LHCN-M2 (cell line): ENCODE measurements at places on chromosomes 16 and 17. TPM values are rescaled to one million over a fixed set of nuclear protein-coding genes. Genes with fewer than 3 reads are reported as not detected.

DNA sequence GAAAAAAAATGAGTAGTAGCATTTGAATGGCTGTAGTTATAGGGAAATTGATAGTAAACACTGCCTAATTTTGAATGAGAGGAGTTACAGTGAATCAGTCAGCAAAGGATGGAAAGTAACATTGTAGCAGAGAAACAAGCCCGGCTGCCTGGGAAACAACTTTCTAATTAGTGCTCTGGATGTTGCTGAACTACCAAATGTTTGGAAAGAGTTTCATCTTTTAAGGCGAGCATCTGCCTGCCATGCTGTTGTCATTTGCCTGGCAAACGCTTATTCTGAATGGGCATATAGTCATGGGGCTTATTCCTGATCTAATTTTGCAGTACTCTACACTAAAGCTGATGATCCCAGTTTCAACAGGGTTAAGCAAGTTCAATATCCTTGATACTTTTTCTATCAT lies 138.6 kb downstream of the CDH11 start:
- DNase-seq: no peak

- DNase-seq: no peak
Measured at GRCh38 chr16:88458039-88458772, 5.1 kb downstream of the ZFPM1 start.

OR1A1 gene
- total RNA-seq: not detected in 2 replicates

KRT12 gene
- not detected in 2 replicates for total RNA-seq

HAP1 gene
- under 0.01 TPM in 1 of 2 replicates, not detected in the other for total RNA-seq
